ENCODE measurements at places on chromosomes 6 and 20.

GRCh38 chr20:48706116-48706656, 121.6 kb downstream of the PREX1 start:
- DNase-seq = no peak

GRCh38 chr6:38157905-38158304, 338.4 kb downstream of the ZFAND3 start:
- DNase-seq = no peak

- DNase-seq = no peak
Measured at GRCh38 chr20:18165553-18165952, 27.9 kb downstream of the KAT14 start.

GRCh38 chr20:59667131-59667530, 62.8 kb downstream of the PHACTR3 start:
- no peak for DNase-seq

GRCh38 chr20:25289886-25290597, 42.2 kb downstream of the PYGB start:
- DNase-seq = no peak

Measured in activated naive CD4-positive, alpha-beta T cell (primary cell).